Esophagus squamous epithelium (tissue), 5 donors: ENCODE measurements at places on chromosomes 4 and X.

DNA sequence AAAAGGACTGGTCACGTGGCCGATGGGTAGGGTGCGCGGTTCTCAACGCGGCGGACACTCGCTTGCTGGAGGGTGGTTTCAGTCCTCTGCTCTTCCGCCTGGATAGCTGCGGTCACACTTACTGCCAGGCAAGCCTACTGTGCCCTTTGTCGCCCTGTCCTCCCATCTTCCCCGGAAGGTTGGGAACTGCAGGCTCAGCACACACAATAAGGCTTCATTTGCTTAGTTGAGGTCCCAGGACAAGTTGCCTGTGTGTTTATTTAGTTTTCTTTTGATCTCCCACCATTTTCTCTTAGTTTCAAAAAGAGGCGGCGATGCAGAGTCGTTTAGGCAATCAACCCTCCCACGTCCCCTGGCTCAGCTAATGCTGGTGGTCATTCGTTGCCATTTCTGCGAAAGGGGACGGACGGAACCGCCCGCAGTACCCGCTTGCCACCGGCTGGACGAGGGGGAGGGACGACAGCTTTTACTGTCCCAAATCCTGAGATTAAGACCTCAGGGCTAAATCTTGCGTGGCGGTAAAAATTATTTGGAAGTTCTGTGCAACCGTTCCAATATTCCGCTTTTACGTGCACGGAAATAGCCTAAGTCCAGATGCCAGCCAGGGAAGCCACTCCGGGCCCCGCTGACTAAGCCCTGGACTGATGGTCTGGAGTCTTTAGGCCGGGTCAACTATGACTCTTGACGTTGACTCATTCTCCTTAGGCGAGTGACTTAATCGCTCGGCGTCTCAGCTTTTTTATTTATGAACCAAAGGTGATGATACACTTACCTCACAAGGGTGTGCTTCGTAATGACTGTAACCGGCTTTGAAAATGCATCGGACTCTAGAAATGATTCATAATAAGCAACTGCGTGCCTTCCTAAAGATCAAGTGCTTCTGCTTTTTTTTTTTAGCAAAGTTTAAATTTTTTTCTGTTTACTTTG, 671 bp upstream of the EIF4E start:
- DNase-seq = no peak

DNA sequence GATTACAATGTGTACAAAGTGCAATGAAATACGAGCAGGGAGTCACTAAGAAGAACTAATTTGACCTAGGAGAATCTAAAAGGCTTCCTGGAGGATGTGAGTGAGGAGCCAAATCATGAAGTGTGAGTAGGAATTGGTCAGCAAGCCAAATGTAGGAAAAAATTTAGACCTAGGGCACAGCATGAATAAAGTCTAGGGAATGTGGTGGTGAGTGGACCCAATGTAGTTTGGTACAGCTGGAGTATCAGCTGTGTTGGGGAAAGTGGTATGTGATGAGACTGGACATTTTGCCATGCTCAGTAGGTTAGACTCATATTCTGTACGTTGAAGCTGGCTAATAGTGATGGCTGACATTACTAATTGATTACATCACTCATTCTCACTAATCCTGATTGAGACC, 191.0 kb downstream of the AFF2 start:
- no peak for DNase-seq

- no peak for DNase-seq
Observed at GRCh38 chr4:173829565-173829964, 299.5 kb upstream of the HAND2 start.

- no peak for DNase-seq
Observed at GRCh38 chrX:138229718-138230117, 481.8 kb downstream of the FGF13 start.

GRCh38 chrX:76919761-76920160, 492.3 kb downstream of the MAGEE1 start:
- DNase-seq = no peak

DNA sequence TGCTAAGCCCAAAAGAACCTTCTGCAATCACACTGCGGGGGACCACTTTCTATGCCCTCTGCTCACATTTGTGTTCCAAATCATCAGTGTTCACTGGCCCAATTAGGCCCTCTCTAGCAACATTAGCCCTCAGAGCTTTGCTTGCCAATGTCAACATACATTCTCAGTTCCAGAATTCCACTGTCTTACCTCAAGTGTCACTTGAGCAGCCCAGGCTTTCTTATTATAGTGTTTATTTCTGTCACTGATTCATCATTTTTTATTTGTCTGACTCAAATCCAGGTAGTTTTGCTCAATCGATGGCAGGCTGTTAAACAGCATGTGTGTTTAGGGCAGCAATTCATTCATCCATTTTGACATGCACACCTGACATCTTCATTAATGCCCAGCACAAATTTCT, 291.2 kb downstream of the TEX13A start:
- no peak for DNase-seq

GRCh38 chr4:40564004-40564403, 65.7 kb downstream of the RBM47 start:
- DNase-seq = no peak

DNA sequence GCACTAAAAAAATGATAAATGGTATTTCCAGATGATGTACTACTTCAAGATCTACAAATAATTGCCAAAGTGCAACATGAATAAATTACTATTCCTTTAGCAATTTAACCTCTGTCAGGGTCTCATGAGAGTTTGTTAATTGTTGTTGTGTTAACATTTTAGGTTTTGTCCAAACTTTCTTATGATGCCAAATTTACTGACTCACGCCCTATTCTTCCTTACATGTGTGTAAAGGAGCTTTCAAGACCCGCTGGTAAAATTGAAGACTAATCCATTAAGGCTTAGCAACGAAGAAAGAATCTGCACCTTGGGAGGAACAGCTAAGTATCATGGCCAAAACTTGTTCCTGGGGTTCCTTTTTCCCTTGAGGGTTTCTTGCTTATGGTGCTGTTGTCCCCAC, 252.7 kb upstream of the JADE1 start:
- DNase-seq = no peak

DNA sequence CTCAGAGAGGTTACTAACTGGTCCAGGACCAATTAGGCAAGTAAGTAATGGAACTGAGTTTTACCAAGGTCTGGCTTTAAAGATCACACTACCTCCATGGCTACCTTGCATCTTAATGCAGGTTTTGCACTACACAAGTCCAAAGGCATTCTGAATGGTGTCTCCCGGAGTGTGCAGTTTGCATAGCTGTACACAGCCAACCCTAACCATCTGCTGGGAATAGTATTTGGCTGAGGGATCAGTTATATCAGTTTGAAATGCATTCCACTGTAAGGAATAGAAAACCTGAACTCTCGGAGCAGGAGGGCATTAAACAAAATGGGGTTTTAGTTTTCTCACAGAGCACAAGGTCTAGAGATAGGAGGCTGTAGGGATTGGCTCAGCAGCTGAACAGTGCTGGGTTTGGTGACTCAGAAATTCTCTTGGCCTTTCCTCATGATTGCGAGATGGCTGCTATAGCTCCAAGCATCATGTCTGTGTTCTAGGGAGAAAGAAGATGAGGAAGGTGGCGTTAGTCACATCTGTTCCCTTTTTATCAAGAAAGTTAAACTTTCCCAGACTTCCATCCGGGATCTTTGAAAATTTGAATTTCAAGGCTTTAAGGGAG, 177.1 kb downstream of the NHS start:
- no peak for DNase-seq

DNA sequence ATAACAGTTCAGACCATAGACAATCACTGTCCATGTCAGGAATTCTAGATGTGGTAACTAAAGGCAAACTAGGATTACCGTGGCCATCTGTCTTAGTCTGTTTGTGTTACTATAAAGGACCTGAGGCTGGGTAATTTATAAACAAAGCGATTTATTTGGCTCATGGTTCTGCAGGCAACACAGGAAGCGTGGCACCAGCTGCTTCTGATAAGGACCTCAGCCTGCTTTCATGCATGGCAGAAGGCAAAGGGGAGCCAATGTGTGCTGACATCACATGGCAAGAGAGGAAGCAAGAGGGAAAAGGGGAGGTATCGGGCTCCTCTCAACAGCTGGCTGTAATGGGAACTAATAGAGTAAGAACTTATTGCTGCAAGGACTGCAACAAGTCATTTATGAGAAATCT, 376.7 kb downstream of the GPM6A start:
- DNase-seq = no peak

DNA sequence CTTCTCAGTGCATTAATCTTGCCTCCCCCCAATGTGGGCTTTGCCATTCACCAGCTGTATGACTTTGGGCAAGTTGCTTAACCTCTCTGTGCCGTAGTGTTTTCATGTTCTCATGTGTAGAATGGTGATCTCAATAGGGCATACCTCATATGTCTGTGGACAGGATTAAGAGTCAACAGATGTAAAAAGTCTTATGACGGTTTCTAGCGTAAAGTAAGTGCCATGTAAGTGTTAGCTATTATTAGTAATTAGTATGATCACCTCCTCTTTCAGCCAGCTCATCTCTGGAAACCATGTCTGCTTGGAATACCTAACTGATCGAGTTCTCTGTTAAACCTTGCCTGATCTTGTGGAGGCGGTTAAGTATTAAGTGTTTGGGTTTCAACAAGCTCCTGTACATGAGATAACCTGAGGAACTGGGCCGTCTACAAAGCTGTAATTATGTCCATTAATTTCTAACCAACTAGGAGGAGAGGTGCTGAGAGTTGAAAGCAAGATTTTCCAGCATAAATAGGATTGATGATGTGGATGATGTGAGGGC, 66.3 kb downstream of the TSC22D3 start:
- DNase-seq = no peak

- DNase-seq = no peak
Observed at GRCh38 chrX:17735406-17735805, 1.9 kb upstream of the SCML1 start.

GRCh38 chr4:5638316-5638715, 70.0 kb downstream of the EVC2 start:
- DNase-seq = no peak

DNA sequence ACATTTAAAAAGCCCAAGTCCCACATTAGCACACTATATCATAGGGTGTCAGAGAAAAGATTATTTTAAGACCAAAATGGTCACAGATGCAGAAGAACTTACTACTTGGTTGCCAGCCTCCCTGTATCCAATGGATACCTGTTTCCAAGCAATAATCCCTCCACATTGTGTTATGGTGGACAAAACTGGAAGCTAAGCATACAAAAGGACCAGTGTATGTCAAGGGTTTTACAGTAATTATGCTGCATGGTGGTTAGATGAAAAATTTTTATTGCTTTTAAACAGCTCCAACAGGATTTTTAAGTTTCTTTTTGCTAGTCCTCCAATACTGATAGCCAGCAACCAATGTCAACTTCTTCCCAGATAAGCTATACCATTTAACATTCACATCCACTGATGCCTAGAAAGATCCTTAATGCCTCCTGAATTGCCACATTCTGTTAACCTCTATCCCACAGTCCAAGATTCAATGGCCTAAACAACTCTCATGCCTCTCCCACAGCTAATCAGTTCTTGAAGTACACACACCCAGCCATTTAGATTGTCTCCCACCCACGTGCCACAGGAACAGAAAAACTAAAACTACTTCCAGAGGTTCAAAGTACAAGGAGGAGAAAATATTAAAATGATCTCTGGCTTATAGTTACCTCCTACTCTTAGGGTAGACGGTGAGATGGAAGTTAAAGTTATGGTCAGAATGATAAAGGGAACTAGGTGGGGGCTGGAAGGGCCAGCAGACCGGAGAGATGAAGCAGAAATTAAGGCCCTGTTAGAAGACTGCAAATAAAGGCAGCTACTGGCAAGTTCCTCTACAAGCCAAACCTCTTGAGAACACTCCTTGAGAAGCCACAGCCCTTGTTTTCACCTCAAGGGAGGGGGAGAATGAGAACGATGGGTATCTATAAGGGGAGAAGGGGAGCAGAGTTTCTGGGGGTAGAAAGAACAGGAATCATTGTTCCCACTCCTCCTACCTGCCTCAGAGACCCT, 5.5 kb downstream of the MED14 start:
- no peak for DNase-seq

- no peak for DNase-seq
Observed at GRCh38 chrX:53659039-53659438, 27.5 kb downstream of the HUWE1 start.

DNA sequence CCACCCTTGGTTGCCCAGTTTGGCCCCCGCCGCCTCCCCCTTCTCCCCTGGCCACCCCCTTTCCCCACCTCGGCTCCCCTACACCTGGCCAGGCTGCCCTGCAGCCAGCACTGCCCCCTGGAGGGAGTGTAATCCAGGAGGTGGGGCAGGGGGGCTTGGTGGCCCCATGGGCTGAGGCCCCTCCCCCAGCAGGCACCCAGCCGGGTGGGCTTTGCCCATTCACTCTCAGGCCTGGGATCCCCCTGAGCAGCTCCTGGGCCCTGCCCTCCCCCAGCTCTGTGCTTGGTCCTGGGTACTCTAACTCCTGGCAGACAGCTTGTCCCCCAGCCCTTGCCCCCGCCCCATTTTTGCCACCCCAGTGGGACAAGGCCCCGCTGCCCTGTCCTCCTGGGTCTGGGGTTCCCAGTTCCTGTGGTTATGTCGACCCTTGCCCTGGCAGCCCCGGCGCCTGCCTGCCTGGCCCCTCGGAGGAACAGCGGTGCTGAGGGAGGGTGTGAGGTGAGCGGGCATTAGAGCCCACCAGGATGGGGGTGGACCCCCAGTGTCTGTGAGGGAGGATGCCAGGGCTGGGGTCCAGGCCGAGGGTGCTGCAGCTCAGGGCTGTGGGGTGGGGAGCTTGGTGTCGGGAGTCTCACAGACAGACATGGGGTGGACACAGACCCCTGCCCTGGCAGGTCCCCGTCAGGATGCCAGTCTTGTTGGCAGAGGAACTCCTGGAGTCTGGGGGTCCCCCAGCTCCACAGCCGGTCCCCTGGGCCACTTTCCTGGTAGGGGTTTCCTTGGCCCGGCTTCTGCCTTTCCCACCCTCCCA, 10.2 kb downstream of the NAT8L start:
- no peak for DNase-seq

- no peak for DNase-seq
Observed at GRCh38 chrX:47420265-47420664, 49.9 kb downstream of the ZNF157 start.

DNA sequence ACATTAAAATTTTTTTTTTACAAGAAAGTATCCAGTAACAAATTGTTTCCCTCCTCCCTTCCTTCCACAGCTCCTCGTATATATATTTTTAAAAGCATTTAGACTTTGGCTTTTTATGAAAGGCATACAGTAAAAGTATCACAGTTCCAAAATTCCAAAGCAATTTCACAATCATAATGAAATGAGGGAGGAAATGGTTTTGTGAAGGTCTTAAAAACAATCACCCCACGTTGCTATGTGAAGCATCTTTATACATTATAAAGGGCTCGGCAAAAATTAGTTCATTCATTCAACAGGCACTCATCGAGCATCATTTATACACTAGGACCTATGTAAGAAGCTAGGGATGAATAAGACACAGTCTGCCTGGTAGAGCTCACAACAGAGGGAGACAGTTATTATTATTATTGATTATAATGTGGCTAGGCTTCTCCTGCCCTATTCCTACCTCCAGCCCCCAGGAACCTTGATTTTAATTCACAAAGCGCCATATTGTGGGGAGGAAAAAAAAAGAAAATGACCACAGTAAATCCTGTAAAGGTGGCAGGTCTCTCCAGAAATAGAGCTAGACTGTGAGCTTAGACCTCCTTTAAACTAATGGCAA, 239.9 kb downstream of the MAML3 start:
- DNase-seq = no peak

- DNase-seq = no peak
Observed at GRCh38 chr4:86441175-86441936, 81.5 kb upstream of the MAPK10 start.

GRCh38 chrX:97030463-97030862, 146.8 kb downstream of the RPA4 start:
- no peak for DNase-seq

GRCh38 chr4:86247906-86248305, 111.9 kb downstream of the MAPK10 start:
- DNase-seq = no peak

GRCh38 chr4:77418333-77418732, 187.3 kb upstream of the CXCL13 start:
- no peak for DNase-seq
